ENCODE measurements at places on chromosomes 1 and 21.
A peak's percentile ranks its signal among the peaks of the same experiment; 100 is the strongest.

DNA sequence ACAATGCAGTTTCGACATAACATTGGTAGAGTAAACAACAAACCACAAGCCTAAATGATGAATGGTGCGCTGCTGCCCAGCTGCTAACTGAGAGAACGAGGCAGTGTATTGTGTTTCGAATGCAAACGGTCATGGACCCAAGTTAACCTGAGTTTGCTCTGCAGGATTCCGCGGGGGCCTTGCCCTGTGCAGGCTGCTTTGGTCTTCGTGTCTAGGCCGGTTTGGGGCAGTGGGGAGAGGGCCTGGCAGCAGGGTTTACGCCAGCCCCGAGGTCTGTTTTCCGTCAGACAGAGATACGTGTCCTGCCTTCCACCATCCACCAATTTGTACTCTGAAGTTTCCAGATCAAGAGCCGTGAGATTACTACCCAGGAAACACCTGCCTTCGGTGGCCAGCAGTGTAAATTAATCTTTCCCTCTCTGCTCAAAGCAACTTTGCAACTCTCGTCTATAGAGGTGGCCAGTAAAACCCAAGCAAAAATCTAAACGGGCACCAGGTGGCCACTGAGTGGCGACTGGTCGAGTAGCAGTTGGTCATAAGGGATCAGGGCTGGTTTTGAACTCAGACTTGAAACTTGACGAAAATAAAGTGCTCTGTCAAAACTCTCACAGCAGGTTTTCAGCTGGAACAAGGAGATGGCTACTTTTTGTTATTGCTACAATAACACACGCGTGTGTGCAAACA, 6.3 kb upstream of the PRDM15 start:
- DNase-seq: no peak

DNA sequence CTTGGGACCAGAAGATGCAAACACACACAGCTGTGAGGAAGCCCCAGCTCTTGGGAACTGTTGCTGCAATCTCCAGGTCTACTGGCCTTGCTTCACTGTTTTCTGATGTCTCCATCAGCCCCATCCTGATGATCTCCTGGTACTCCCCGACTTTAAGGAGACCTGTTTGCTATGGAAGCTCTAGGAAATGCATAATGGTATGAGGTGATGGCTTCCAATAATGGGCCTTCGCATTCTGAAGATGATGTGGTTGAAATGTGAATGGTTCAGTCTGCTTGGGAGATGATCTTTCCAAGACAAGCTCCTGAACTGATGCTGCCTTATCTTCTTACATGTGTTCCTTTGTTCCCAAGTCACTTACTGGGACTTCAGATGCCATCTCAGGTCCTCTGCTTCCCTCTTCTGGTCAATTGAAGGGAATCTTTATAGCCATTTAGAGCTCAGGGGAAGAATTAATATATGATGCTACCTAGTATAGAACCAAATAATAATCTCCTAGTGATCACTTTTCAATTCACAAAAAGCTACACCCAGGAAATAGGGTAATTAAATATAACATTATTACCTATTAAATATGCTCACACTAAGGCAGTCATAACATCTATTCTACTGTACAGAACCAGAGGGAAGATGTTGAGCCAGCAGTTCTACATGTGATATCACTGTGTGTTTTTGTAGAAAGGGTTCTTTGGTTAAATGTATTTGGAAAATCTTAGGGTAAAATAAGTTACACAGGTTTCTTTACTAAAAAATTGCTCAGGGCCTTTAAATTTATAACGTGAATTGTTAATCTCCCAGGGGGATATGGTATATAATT, 73.9 kb upstream of the VTCN1 start:
- peak; percentile 74 for DNase-seq

- DNase-seq: no peak
These were observed 205.8 kb upstream of the DUSP10 start for GRCh38 chr1:221947731-221948130.

DNA sequence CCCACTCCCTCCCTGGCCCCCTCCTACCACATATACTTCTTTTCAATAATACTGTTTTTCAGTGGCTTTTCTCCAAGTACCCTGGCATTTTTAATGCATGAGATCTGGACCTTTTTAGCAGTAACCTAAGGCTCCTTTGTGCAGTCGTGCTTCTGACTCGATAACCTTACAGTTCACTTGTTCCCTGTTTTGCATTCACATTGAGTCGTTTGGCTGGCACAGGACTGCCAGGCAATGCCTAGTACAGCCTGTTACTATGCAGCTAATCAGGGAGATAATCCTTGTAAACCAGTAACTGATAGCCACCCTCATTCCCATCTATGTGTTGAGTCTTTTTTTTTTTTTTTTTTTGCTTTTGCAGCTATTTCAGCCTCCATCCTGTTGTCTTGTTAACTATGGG, 3.7 kb downstream of the ATP1B1 start:
- no peak for DNase-seq

- DNase-seq: no peak
These were observed 55.3 kb downstream of the RPS6KC1 start for GRCh38 chr1:213106298-213106697.

- no peak for DNase-seq
These were observed 136.9 kb upstream of the L1TD1 start for GRCh38 chr1:62057641-62058290.

- DNase-seq: peak; percentile 57
These were observed 22.8 kb upstream of the TARS2 start for GRCh38 chr1:150464422-150464826.

DNA sequence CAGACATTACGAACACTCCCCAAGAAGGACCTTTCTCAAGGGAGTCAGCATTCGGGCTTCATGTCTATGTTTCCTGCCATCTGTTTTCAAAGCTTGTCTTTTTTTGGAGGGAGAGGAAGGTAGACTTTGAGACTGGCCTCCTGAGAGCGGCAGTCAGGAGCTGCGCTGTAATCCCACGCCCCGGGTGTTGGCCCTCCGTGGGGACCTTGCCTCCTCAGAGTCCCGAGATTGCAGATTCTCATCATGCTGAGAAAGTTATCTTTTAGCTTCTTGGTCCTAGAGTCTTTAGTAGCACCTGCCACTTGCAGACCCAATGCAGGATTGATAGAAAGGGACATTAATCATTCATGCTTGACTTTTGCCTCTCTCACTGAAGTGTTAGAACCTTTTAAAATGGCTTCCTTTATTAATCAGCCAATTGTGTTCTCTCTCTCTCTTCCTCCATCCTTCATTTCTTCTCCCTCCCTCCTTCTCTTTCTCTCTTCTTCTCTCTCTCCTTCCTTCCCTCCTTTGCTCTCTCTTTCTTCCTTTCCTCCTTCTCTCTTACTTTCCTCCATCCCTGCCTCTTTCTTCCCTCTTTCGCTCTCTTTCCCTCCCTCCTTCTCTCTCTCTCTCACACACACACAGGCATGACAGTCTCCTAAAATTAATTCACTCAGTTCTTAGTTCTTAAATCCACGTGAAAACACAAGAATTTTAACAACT, 25.2 kb upstream of the GNPAT start:
- no peak for DNase-seq
